Kidney (tissue), 22 donors: ENCODE measurements at places on chromosomes 3 and 15. TPM values are rescaled to one million over a fixed set of nuclear protein-coding genes. Genes with fewer than 3 reads are reported as not detected.

The HHATL gene
- polyA plus RNA-seq, result not detected

The SEC22C gene
- 32.8 TPM for polyA plus RNA-seq

The DNASE1L3 gene
- polyA plus RNA-seq, result 27.5 TPM

The AQP9 gene
- 0.30 TPM for polyA plus RNA-seq

The CHRFAM7A gene
- polyA plus RNA-seq, result 0.54 TPM

The KLHL6 gene
- 0.37 TPM for polyA plus RNA-seq

The VGLL3 gene
- 0.30 TPM for polyA plus RNA-seq

The CA12 gene
- polyA plus RNA-seq, result 242 TPM

The DISP2 gene
- 0.04 TPM for polyA plus RNA-seq

DNA sequence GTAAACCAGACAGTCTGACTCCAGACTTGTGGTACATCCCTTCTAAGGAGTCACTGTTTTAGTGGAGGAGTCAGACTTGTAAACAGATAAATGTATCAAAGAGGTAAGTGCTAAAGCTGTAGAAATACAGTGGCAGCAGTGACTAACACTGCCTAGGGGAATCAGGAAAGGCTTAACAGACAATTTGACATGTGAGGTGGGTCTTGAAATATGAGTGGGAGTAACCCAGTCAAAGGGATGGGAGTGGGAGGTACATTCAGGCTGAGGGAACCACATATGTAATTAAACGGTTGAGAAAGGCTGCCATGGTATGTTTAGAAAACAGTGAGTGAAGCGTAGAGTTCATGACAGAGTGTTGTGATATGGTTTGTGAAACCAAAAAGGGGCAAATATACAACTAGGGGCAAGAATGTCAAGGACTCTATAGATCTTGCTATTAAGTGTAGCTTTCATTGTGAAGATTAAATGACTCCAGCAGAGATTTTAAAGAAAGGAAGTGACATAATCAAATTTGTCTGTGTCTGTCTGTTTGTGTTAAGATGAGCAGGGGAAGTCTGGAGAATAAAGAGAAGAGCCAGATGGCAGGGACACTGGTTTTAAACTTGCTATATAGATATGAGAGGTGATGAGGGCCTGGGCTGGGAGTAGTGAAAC is 11.2 kb upstream of the ALCAM start:
- peak; percentile 37 for DNase-seq

- no peak for DNase-seq
Observed at GRCh38 chr3:69205385-69205784, 83.0 kb upstream of the LMOD3 start.

DNA sequence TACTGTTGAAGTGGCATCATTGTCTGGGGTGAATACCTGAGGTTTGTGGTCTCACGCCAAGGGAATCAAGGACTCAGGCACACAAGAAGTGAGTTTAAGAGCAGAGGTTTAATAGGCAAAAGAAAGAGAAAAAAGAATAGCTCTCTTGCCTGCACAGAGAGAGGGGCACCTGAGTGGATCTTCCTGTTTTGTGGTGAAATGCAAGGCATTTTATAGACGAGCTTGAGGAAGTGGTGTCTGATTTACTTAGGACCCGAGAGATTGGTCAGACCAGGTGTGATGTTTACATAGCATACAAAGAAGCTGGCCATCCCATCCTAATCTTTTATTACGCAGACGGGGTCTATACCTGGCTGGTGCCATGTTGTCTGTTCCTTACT is 13.2 kb downstream of the CCR5 start:
- no peak for DNase-seq

DNA sequence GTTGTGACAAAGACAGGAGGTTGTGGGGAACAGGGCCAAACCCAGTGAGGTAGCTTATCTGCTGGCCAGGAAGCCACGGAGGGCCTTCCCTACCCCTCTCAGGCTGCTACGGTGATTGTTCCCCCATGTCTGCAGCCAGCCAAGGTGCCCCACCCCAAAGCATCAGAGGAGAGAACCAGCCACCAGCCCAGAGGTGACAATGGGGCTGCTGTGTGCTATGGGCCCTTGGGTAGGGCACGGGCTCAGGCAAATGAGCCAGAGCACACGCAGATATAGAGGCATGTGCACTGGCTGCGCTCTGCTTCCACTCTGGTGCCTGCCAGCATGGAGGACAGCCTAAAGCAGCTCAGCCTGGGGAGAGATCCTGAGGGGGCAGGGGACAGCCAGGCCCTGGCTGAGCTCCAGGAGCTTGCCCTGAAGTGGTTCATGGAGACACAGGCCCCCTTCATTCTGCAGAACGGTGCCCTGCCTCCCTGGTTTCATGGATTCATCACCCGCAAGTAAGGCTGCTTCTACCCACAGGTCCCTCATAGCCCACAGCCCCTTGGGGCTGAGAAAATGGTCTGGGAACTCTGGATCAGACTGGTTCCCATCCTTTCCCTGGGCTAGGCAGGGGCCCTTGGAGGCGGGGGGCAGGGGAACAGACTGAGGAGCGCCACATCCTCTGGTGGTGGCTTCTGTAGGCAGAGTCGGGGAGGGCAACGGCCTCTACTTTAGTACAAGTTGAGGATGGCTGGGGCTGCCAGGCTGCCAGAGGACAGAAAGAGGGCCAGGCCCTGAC is at the start of gene SH2D7:
TSS of gene SH2D7 (plus strand) at position 301 of the 781 bp plus-strand sequence. CDS start at position 325, 24 bp downstream.
- DNase-seq, result no peak

GRCh38 chr3:169082076-169082475 is 581.4 kb downstream of the MECOM start:
- DNase-seq, result no peak

GRCh38 chr3:194168994-194169393 is 33.0 kb downstream of the HES1 start:
- DNase-seq, result no peak

DNA sequence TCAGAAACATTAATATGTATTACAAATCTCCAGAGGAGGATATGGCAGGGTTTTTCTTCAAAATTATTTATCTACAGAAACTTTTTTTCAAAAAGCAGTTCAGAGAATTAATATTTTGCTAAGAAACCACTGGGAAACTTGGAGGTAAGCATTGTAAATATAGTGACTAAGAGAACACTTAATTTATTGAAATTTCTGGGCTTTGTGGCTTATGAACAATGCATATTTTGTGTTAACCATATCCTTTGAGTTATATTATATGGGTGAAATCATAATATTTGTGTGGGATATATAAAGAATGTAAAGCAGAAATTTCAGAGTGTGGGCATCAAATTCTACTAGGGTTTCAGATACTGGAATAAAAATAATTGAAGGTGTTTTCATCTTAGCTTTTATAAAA is 1059.2 kb downstream of the ZPLD1 start:
- no peak for DNase-seq

GRCh38 chr3:169212086-169212485 is 451.4 kb downstream of the MECOM start:
- DNase-seq, result no peak

- no peak for DNase-seq
Observed at GRCh38 chr15:22918056-22918455, 62.1 kb downstream of the CYFIP1 start.

DNA sequence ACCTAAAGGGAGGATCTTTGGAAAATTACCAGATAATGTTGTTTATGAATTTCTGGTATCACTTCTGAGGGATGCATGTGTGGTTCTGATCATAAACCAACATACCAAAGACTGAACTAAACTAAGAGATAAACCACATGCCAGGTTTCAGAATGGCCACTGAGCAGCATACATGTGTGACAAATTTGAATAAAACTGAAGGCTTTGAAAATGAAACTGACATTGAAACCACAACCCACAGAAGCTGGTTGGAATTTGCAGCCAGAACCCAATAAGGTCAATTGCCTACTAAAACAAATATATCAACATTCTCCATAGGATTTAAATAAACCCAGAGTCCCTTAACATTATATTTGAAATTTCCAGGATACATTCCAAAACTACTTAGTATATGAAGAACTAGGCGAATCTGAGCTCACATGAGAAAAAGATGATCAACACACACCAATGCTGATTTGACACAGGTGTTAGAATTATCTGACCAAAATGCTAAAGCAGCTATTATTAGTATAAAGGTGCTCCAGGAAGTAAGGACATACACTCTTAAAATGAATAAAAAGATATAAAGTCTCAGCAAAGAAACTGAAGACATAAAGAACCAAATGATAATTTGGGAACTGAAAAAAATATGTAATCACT is 125.0 kb downstream of the ZNF280D start:
- no peak for DNase-seq

GRCh38 chr15:33089878-33090757 is 104.4 kb downstream of the FMN1 start:
- peak; percentile 30 for DNase-seq

DNA sequence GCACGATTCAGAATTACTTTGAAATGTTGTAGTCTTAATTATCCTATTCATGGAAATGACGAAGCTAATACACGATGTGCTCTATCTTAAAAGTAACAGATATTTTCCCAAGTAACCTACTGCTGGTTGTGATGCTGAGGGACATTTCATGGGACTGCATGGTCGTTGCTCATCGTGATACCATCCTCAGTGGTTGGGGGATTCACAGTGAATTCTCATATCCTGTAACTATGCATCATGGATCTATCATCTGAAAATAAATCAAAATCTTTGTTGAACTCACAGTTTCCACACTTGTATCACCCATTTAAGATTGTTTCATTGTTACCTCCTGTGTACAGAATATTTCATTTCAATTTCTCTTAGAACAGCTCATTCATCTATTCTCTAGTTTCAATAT is 84.7 kb downstream of the OPA1 start:
- DNase-seq, result no peak

GRCh38 chr15:92623435-92623834 is 32.1 kb downstream of the FAM174B start:
- no peak for DNase-seq

DNA sequence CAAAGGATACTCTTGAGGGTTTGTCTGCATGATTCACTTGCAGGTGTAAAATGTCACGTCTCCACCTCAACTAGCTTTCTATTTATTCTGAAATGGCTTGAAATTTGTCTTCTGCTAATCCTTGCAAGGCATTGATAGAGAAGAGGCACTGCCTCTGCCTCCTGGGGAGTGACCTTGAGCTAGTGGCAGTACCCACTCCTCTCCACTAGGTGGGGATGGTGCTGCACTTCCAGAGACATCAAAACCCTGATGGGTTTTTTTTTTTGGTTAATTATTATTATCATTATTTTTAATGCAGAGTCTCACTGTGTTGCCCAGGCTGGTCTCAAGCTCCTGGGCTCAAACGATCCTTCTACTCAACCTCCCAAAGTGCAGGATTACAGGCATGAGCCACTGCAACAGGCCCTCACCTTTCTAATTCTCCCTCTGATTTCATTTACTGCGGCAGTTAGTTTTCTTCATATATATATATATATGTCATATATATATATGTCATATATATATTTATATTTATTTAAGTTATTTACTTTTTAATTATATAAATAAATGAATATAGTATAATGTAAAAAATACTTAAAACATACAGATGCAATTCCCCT is 117.6 kb upstream of the EIF1B start:
- DNase-seq, result no peak

DNA sequence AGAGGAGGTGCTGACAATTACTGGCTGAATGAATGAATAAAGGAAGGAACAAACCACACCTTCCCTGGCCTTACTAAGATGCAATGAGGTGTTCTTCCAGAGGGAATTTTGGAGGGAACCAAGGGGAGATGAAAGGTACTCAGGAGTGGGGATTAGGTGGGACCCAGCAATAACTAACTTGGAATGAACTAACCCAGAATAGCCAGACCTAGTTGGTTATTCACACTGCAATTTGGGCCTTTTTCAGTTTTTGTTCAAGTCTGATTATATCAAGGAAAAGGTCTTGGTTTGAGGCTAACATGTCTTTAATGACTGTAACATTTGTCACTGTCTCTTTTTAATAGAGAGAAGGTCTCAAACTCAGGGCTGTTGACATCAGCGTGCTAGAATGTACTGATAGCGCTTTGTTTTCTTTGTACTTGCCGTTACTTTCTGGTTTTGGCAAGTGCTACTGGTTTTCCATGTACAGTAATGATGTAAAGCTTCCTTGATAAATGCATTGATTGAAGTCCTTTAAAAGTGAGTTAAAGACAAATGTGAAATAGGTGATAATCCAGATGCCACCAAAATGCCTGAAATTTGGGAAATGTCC is 3.2 kb upstream of the PLXND1 start:
- no peak for DNase-seq

- DNase-seq, result no peak
Observed at GRCh38 chr3:9062570-9062969, 99.3 kb upstream of the RAD18 start.

DNA sequence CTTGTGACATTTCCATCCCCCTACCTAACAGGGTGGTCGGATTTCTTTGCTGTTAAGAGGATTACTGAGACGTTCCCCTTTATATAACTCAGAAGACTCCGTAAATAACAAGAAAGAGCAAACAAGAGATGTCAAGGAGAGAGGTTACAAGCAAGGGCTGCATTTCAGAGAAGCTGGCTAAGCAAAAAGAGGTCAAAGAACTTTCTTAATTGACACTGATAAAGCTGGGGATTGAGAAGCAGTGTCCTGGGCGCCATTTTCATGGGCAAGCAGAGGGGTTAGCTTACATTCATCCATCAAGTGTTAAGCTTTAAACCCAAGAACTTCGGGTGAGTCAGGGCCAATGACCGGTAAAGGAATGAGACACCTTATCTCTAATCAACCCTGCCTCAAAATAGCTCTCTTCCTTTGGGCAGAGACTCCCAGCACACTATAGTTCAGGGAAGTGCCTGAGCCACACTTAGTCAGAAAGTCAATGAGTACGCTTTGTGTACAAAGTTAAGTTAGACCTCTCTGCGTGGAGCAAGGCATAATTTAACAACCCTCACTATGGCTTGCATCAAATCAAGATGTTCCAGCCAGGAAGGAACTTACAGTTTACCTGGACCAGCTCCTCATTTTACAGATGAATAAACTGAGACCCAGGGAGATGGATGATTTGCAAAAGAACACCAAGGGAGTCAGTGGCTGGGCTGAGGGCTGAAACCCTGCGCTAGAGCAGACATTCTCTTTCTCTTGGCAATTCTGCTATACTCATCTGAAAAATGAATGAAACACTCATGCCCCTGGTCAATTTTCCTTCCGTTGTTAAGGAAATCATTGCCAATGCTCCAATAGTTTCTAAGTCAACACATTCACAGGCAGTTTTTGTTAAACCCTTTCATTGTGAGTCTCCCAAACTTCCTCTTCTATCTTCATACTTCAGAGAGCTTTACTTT is 44.6 kb downstream of the CCNL1 start:
- peak; percentile 39 for DNase-seq

- DNase-seq, result no peak
Observed at GRCh38 chr3:169600732-169601131, 62.8 kb downstream of the MECOM start.

DNA sequence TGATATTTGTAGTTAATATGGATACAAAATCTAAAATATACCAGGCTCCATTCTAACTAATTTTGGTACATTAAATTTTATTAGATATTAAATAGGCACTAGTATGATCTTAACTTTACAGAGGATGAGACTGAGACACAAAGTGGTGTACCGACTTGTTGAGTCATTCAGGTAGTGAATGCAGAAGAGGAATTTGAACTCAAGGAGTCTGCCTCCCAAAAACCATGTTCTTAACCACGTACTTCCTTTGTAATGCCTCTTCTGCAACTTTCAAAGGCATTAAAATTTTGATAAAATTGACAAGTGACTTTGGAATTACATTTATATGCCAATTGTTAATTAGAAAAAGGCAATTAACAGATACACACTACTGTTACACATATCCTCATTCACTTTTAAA is 61.8 kb downstream of the ZBBX start:
- DNase-seq, result no peak

- no peak for DNase-seq
Observed at GRCh38 chr3:9211155-9211950, 38.1 kb downstream of the SRGAP3 start.
